NCI-H510A treated with DMSO at 0.1 percent for 48 hours (cell line): ENCODE measurements at places on chromosomes 13 and 19.

DNA sequence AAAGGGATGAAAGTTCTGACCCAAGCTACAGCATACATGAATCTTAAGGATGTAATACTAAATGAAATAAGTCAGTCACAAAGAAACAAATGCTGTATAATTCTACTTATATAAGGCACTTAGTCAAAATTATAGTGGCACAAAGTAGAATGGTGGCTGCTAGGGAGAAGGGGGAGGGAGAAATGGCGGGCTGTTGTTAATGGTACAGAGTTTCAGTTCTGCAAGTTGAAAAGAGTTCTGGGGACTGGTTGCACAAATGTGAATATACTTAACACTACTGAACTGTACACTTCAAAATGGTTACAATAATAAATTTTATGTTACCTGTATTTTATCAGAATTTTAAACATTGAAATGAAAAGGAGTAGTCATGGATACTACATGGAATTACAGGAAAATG is 48.9 kb upstream of the CLDN10 start:
- no peak for DNase-seq

- no peak for DNase-seq
These were observed 3.3 kb downstream of the COL4A1 start for GRCh38 chr13:110303644-110304043.

- peak; percentile 15 for DNase-seq
These were observed 1.0 kb downstream of the FNDC3A start for GRCh38 chr13:48976576-48977285.

DNA sequence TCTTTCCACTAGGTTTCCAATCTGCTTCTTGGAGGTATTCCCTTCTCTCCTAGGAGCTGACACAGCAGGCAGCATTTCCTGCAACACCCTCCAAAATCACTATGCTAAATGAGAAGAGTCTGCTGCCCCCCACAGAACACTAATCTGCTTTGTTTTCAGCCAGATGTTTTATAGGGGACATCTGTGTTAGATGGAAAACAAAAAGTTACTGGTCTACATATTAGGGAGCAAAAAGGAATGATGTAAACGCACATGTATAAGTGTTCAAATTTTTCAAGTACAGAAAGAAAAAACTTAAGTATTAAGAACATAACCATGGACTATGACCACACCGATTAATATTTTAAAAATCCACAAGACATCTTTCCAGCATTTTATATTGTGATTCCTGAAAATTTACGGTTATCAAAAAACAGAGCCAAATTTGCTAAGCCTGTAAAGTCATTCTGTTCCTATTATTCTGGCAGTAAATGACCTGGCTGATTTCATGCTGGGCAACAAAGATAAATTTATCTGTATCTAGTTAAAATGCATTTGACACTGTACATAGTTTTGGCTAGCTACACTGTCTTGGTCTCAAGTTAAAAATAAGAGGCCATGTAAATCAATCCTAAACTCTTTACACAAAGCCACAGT is 63.3 kb downstream of the DCLK1 start:
- DNase-seq = no peak

DNA sequence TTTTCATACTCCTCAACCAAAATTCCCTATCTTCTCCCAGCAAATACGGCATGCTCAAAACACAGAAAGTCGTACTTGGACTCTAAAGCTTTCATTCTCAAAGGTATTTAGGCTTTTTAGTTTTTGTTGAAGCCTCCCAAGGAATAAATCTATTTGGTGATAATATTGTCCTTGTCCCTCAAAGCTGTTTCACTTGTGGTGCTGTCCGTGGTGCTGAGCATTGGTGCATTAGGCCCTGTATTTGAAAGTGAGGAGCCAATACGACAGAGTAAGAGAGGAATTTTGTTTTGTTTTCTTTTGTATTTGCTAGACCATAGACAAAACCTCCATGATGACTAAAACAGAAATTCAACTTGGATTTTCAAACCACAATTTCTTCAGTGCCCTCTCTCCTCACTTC is 3.2 kb upstream of the LGALS13 start:
- no peak for DNase-seq

DNA sequence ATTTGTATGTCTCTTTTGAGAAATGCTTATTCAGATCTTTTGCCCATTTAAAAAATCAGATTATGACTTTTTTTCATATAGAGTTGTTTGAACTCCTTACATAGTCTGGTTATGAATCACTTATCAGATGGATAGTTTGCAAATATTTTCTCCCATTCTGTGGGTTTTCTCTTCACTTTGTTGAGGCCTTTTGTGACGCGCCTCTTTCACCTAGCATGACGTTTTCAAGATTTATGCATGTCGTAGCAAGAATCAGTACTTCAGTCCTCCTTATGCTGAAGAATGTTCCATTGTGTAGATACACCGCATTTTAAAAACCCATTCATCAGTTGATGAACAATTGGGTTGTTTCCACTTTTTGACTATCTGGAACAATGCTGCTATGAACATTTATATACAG is 13.4 kb downstream of the PABPC3 start:
- DNase-seq = no peak

- DNase-seq = peak; percentile 42
These were observed at the start of gene RGS9BP for GRCh38 chr19:32675720-32676185. TSS of gene RGS9BP (plus strand) at chr19:32675848. CDS start at chr19:32676264, 416 bp downstream.

DNA sequence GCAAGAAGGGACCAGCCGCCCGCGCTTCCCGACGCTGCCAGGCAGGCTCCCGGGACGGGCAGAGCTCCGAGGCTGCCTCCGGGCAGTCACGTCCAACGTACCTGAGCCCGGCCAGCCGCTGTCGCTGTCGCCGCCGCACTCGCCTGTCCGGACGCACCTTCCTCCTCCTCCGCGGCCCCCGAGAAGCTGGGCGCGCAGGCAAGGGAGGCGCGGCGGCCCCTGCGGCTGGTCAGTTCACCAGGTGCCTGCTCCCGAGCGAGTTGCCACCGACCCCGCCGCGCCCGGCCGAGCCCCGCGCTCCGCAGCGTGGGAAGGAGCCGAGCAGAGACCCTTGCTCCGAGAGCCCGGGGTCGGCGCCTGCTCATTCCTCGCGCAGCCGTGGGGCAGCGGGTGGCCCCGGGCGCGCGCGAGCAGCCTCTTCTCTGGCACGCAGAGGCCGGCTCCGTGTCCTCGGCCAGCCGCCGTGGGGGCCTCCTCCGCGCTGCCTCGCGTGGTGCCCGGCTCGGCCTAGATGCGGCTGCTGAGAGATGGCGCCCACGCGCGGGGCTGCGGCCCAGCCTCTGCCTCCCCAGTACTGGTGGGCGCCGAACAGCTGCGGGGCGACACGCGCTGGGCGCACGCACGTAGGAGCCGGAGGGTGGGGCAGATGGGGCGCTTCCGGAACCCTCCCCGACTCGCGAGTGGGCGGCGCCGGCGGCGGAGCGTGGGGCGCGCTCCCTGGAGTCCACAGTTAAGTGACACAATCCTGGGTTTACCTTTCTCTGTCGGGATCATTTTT is 419.4 kb downstream of the UQCRFS1 start:
- DNase-seq = no peak

- no peak for DNase-seq
These were observed 8.3 kb downstream of the TRPM4 start for GRCh38 chr19:49165865-49166301.

DNA sequence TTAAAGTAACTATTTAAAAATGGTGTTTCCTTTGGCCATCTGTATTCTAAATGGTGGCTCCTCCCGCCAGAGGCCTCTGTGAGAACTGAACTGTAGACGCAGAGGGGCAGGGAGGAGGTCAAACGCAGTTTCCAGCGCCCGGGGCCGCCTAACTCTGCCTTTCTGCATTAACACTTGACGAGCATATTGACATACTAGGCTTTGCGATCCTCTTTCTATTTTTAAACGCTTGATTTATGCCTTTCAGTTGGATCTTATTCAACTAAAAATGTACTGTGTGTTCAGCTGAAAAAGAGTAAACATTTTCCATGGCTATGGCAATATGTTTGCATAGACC is 74.7 kb downstream of the SPACA7 start:
- peak; percentile 74 for DNase-seq

DNA sequence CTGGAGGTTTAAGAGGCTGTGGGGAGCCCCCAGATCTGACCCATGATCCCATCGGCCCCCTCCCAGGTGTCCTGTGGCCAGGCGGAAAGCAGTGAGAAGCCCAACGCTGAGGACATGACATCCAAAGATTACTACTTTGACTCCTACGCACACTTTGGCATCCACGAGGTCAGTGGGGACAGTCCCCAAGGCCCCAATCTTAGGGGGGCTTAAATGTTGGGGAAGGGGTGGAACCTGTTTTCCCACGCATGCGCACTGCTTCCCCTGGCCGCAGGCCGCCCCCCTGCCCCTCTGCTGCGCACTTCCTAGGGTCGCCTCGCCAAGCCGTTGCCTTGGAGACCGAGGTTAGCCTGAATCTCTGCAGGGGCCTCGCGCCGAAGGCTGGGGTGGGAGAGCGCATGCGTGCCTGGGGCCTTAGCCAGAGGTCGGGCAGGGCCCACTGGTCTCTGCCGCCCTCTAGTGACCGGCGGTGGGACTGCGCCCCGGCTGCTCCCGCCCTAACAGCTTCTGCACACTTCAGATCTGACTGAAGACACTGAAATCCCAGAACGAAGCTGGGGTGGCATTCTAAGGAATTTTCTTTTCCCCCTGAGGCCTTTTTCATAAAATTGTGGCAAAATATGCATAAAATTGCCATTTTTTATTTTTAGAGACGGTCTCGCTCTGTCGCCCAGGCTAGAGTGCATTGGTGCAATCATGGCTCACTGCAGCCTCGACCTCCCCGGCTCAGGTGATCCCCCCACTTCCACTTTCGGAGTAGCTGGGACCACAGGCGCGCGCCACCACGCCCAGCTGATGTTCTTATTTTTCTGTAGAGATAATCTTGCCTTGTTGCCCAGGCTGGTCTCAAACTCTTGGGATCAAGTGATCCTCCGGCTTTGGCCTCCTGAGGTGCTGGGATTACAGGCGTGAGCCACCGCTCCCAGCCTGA is 3.6 kb downstream of the PRMT1 start:
- peak; percentile 95 for DNase-seq

GRCh38 chr19:7694499-7694898 is 7.4 kb downstream of the FCER2 start:
- no peak for DNase-seq

- no peak for DNase-seq
These were observed 177.5 kb downstream of the SLC7A1 start for GRCh38 chr13:29418026-29418425.

DNA sequence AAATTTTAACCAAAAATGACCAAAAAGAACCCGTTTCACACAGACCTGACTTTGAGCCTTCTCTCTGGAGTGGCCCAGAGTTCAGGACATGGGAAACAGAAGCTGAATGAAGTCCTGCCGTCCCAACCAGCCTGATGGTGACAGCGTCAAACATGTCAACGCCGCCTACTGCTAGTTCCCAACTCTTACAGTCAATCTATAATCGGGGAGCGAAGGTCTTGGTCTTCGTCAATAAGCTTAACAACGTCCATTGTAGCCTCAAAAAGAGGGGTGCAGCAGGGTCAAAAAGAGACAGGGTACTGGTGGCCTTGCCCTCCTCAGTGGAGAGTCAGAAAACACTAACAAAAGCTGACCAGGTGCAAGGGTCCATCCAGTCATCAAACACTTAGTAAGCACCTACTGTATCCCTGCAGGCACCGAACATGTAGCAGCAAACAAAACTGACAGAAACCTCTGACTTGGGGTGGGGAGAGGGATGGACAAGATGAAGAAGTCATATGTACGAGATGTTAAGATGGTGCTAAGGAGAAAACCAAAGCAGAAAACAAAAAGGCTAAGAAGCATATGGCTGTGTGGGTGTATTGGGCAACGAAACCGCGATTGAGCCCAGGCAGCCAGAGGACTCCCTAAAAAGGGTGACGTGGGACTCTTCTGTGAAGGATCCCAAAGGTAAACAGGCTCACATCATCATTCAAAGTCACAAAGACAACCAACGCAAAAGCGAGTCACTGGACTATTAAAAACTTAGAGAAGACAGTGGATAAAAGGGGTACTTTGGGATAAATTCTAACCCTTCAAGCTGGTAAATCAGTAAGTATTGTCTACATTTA is 12.0 kb downstream of the MLLT1 start:
- no peak for DNase-seq

- no peak for DNase-seq
These were observed 6.8 kb downstream of the KATNAL1 start for GRCh38 chr13:30300596-30300995.

GRCh38 chr19:2579678-2580280 is 103.9 kb downstream of the GADD45B start:
- DNase-seq = no peak

- DNase-seq = no peak
These were observed 42.2 kb downstream of the SERP2 start for GRCh38 chr13:44415815-44416214.

GRCh38 chr19:1046836-1047695 is 7.2 kb downstream of the ABCA7 start:
- no peak for DNase-seq

- DNase-seq = no peak
These were observed 5.5 kb upstream of the WTIP start for GRCh38 chr19:34475975-34476594.
